ENCODE measurements at places on chromosomes 2 and 18. TPM values are rescaled to one million over a fixed set of nuclear protein-coding genes. Genes with fewer than 3 reads are reported as not detected.

The HAT1 gene
- polyA plus RNA-seq: 35.9 TPM

DNA sequence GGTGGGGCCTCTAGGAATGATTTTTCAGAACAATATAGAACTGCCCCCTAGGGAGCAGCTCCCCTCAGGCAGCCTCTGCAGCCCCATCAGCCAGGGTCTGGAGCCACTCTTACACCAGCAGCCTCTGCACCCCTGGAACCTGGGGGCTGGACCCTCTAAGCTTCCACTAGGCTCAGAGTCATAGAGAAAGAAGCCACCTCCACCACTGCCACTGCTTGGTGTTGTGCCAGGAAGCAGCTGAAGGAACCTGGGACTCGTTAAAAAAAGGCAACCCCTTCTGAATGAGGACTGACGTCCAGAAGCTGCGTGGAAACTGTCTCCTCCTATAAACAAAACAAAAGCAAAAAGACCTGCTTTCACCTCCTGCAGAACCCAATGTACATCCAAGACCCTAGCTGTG is 98.1 kb upstream of the HS6ST1 start:
- DNase-seq: no peak

DNA sequence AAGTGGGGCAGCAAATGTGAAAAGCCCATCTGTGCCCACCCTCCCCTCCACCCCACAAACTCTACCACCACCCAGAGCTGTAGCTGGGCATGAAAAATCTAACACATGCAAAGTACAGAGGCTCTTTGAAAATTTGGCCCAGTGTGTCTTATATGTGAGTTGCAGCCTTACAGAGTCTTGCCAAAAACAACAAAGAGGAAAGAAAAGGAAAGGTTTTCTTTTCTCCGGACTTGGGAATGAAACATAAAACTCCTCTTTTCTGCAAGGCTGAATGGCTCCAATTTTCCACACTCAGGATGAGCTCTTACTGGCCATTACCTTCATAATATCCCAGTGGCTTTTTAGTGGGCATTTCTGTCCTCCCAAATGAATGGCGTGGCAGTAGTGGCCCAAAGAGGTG is 27.9 kb upstream of the POU3F3 start:
- DNase-seq: no peak

DNA sequence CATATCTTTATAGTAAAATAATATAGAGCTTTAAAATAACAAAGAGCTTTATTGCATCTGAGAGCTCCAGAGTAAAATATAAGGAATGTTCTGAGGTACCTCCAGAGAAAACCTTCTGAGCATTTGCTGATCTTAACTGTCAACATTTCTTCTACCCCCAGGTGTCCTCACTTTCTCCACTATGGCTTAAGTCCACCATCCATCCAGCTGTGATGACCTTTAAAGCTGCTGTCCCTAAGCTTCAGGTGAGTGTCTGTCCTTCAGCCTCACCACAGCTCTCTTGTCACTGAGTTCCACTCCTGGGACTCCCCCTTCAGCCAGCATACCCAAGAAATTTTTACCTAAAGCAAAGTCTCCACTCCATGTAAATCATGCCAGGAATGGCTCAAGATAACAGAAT is 137.9 kb downstream of the MYO5B start:
- no peak for DNase-seq

DNA sequence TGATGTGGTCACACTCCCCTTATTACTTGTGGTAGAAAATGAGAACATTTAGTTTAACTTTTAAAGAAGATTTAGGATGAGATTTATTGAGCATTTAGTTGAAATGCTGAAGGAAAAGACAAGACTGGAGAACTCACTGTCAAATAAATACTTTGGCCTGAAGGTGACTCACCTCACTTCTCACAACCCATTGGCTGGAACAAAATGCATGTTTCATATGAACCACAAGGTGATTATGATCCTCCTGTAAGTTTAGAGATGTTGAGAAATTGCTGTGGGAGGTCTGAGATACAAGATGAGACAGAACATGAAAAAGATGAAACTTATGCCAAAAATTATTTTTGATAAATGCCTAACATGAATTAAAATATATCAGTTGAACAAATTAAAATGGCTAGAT is 1004.5 kb downstream of the SOCS6 start:
- DNase-seq: no peak

DNA sequence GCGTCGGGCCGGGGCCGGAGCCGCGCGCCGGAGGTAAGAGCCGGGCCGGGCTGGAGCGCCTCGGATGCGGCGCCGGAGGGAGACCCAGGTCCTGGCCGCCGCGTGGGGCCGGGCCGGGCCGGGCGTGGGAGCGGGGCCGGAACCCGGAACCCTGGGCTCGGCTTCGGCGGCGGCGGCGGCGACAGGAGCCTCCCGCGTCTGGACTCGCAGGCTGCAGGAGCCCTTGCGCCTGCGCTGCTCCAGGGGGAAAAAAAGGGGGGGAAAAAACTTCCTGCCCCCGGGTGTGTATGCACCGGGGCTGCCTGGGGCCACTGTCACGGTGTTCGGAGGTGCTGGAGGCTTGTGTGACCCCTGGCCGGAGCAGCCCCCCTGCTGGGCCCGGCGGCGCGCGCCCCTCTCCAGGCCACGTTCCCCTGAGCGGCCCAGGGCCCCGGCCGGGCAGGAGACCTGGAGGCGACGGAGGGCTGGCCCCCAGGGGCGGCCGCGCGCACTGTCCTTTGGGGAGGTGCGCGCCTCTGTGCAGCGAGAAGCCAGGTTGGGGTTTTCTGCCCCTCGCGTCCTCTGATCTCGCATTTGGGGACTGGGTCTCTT is 864 bp downstream of the KLHL29 start:
- DNase-seq: no peak

DNA sequence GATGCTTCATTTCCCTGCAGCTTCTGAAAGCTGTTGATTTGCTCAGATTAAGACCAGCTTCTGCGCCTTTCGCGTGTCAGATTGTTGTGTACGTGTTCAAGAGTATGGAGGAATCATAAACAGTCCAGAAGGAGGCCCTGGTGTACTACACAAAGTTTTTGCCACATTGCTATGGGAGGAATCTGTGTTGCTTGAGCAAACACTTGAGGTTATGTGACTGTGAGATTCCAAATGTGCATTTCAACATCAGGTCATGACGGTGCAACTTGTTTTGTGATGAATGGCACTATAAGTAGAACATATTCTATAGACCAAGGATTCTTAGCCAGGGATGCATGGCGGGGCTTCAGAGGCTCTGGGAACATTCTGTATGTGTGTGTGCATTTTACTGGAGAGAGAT is 35.0 kb downstream of the SRSF7 start:
- no peak for DNase-seq

Data from forelimb muscle (tissue), 1 donor.